Activated CD8-positive, alpha-beta T cell treated with anti-CD3 and anti-CD28 coated beads, Interleukin-2, amount 10 ng/mL, durations not matched to agents 7 days and 5 days (primary cell): ENCODE measurements at places on chromosomes 13 and 19. TPM values are rescaled to one million over a fixed set of nuclear protein-coding genes. Genes with fewer than 3 reads are reported as not detected.
A peak's percentile ranks its signal among the peaks of the same experiment; 100 is the strongest.

GRCh38 chr13:55560331-55560730 is 1580.4 kb upstream of the PRR20A start:
- DNase-seq: no peak

GRCh38 chr13:52896827-52897659 is 48.6 kb upstream of the PCDH8 start:
- DNase-seq: no peak

GRCh38 chr13:97223037-97223710 is 1.0 kb downstream of the MBNL2 start:
- no peak for DNase-seq

- DNase-seq: no peak
Observed at GRCh38 chr13:89401264-89401675, 1730.1 kb downstream of the SLITRK5 start.

GRCh38 chr13:79194272-79194671 is 211.8 kb downstream of the RBM26 start:
- peak; percentile 81 for DNase-seq

GRCh38 chr13:98827449-98827848 is 75.0 kb upstream of the SLC15A1 start:
- no peak for DNase-seq

DNA sequence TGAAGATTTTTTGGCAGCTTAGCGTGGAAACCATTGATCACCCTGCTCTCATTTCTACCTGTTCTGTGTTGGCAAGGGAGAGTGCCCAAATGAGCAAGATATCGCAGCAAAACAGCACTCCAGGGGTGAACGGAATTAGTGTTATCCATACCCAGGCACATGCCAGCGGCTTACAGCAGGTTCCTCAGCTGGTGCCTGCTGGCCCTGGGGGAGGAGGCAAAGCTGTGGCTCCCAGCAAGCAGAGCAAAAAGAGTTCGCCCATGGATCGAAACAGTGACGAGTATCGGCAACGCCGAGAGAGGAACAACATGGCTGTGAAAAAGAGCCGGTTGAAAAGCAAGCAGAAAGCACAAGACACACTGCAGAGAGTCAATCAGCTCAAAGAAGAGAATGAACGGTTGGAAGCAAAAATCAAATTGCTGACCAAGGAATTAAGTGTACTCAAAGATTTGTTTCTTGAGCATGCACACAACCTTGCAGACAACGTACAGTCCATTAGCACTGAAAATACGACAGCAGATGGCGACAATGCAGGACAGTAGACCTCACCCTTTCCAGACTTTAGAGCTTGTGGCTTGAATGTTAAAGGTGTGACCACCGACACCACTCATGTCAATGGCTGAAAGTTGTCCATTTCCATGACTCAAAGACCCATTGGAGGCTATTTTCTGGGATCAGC is 5.8 kb downstream of the CEBPG start:
- DNase-seq: no peak

The ZNF442 gene
- 2.0 TPM for total RNA-seq

The PLA2G4C gene
- total RNA-seq: 0.73 TPM

The ZNF730 gene
- 1.3 TPM for total RNA-seq

The KLK14 gene
- total RNA-seq: not detected
